ENCODE measurements at places on chromosomes 2 and 18.

DNA sequence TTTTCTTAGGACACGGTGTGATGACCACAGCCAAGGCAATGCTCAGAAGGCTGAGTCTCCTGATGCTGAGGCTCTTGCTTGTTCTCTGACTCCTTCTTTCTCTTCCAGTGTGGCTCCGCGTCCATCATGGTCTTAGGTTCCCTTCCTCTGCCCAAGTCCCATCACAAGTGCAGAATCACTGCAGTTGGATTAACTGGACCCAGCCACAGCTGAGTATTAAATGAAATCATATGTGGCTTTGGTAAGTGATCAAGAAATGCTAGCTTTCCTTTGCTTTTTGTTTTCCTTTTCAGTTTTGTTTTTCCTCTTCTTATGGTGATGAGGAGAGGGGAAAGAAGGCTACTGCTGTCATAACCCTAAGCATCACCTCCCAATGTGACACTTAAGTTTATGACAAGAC, 375.8 kb downstream of the INSIG2 start:
- no peak for DNase-seq

DNA sequence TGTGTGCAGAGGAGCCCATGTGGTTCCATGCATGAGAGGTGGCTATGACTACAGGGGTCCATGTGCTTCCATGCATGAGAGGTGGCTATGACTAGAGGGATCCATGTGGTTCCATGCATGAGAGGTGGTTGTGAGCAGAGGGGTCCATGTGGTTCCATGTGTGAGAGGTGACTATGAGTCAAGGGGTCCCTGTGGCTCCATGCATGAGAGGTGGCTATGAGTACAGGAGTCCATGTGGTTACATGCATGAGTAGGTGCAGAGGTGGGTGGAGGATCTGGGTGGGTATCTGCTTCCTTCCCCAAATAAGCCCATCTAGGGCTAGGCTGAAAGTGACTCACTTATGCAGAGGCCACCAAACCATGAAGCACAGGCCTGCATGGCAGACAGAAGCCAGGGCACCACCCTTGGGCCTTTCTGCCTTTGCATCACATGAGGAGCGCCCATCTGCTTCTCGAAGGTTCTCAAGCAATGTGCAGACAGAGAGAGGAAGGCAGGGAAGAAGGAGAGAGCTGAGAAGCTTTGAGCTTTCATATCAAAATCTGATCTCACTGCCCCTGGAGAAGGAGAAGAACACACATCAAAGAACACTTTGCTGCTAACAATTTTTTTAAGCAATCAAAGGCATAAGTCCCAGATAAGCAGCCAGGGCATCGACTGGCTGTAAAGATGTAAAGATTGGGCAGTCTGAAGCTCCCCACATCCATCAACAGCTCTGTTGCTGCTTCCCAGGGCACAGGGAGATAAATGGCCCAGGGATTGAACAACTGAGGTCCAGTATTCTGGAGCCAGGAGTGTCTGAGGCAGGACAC, 137.6 kb downstream of the TNS1 start:
- no peak for DNase-seq

DNA sequence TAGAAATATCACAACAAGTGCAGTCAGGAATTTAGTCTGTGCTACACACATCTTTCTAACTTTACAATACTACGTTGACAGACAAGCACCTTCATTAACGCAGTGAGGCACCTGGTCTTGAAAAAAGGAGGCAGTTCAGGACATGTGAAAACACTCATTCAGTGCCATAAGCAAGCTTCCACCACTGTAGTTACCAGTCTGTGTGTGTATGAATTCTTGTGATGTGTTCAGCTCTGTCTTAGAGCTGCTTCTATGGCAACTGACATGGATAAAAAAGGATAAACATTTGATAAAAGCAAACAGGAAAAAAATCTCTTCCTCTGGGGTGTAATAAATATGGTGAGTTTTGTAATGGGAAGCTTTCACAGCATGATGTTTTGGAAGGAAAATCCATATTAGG, 623.8 kb upstream of the NXPH2 start:
- DNase-seq: no peak

DNA sequence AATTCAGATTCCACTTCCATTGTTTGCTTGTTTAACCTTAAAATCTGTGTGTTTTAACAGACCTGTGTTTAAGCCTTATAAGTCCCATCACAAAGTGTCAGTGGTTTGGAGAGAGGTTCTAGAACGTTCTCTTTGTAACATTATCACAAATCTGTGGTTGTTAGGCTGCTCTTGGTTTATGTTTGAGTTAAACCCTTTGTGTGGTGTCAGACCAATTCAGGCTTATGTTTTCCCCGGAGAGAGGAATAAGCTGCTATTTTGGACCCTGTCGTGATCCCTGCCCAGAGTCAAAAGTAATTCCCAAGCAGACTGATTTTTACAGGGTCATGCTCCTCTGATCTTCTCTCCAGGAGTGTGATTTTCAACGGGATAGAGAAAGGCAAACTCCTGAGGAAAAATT, 43.8 kb upstream of the LTBP1 start:
- DNase-seq: no peak

DNA sequence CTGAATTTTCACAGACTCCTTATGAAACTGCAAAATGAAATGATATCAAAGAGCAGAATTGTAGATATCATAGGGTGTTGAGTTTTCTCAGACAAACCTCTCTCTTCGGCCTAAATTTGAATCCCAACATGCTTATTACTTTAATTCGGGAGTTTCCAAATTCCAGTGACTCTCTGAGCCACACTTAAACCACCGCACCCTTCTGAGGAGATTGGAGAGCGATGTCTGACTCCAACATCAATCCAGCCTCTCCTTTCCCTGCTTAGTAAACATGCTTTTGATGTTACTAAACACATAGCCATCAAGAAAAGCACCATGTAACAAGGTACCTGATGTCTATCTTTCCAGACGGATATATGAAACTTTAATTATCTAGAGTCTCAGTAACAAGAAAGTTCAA, 103.1 kb upstream of the ARHGAP28 start:
- no peak for DNase-seq

DNA sequence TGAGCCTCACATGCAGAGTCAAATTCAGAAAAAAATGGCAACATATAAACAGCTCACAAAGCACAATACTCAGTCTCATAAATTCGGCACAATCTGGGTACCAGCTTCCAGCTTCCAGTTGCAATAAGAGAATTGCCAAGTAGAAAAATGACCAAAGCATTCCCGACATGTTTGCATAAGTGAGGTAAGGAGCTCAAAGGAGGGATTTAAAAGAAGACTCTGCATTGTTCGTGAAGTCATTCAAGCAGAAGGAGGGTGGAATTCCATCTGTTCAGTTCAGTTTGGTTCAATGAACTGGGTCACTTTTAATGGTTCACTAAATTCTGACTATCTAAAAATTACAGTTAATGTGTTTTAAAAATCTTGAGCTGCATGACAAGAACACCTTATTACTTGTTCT, 106.7 kb upstream of the KLHL14 start:
- DNase-seq: no peak

DNA sequence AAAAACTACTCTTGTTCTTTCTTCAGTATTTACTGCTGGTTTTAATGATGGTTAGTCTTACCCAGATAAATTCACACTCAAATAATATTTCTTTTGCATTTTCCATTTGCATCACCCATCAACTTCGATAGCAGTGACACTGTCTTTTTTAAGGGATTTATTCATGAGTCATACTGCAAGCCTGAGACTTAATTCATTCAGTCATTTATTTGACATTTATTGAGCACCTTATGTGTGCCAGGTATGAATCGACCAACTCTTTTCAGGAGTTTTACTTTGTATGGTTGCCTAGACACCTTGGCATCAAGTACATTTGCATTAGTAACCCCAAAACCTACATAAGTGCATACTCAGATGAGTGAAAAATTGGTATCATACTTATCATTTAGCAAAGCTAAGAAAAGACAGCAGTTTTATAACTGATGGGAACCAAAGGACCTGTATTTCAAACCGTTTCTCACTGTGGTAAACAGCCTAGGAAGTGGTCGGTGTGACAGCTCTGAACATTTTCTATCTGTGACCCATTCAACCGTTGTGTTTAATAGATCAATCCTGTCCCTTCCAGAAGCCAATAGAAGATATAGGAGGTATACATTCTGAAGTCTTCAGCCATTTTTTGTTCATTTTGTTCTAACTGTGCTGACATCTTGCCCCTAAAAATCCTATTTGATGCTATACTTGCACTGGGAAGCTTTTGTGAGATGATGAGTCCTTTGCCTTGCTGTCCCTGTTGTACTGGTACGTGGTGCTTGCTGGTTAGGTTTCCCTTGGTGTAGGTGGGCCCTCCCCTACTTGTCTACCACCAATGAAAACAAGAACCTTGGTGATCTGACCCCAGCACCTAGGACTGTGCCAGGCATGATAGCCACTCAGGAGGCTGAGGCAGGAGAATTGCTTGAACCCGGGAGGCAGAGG, 484.7 kb upstream of the RAB12 start:
- DNase-seq: no peak

DNA sequence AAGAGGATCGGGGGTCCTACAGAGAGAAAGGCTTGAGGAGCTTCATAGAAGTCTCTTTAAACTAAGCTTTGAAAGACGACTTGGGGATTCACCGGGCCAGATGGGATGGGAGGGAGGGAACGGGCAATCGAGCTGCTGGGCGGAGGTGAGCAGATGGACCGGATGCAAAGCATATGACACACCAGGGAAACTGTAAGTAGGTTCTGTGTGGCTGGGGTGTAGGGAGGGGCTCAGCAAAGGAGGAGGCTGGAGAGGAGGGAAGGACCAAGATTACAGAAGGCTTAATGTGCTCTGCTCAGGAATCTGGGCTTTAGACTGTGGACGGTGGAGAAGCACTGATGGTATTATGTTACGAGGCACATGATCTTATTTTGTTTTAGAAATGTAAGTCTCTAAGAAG, 131.5 kb downstream of the MAIP1 start:
- peak; percentile 95 for DNase-seq

DNA sequence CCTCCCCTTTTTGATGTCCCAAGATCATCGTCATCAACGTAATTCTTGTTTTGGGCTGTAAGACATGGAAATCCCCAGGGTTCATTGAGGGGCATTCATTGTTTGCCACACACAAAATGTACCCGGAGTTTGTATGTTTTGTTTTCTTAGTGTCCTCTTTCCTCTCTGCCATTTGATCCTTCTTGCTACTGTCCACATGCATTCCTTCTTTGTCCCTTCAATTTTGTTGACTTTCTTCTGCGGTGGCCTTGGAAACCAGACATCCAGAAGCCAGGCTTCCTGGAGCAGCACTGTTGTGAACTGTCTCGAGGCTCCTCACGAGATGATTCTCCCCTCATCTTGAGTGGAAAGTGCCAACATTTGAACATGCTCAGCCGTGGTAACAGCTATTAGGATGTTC, 24.8 kb downstream of the IGFBP2 start:
- DNase-seq: no peak

GRCh38 chr18:58546552-58546951, 82.3 kb downstream of the ALPK2 start:
- no peak for DNase-seq

DNA sequence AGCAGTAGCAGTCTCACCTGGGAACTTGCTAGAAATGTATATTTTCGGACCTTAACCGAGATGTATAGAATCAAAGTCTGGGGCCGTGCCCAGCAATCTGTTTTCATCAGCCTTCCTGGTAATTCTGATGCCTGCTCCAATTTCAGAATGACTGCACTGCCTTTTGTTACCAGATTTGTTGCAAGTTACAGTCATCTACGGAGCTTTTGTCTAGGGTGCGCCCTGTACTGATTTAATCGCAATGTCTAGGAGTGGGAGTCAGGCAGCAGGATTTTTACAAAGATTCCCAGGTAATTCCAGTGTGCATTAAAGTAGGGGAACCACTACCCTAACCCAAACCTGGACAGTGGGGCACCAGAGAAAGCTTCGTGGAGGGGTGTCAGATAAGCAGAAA, 178.0 kb downstream of the HAUS1 start:
- DNase-seq: no peak

GRCh38 chr2:232365621-232366321, 12.8 kb upstream of the ALPP start:
- peak; percentile 33 for DNase-seq

GRCh38 chr2:230443541-230443940, 27.5 kb downstream of the SP100 start:
- no peak for DNase-seq

- no peak for DNase-seq
These were observed 6.5 kb upstream of the ARID5A start for GRCh38 chr2:96530144-96530430.

DNA sequence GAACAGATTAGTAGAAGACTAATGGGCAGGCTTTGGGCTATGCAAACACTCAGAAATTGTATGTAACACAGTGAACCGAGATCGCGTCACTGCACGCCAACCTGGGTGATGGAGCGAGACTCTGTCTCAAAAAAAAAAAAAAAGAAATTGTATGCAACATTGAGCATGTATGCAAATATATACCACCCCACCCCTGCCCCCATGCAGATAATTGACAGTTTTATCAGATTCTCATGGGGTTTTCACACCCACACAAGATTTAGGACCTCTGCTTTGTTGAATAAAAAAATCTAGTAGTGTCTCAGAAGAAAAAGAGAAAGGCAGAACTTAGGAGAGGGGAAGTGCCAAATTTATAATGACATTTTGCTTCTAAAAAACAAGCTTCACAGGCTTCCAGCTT, 131.6 kb upstream of the FN1 start:
- DNase-seq: no peak

DNA sequence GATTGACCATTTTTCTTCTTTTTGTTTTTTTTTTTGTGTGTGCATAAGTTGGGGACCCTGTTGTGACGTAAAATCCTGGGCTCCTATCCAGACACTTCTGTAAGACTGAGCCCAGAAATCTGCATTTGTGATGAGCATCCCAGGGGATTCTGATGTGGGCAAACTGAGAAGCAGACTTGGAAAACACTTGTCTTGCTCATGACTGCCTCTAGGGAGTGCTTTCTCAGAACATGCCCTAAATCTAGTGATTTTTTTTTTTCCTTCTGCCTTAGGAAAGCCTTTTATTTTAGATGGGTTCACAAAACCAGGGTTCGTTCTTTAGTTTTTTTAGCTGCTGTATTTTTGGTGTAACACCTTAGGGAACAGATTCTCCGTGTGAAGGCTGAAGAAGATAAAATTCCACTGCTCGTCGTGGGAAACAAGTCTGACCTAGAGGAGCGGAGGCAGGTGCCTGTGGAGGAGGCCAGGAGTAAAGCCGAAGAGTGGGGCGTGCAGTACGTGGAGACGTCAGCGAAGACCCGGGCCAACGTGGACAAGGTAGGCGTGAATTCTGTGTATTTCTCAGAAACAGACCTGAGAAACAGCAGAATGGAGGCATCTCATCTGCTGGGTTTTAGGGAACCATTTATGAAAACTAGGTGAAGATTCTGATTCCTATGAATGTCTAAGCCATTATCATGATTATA, 36.7 kb downstream of the RALB start:
- DNase-seq: peak; percentile 7

Measured in cerebellar cortex (tissue), 1 donor.